ENCODE measurements at places on chromosomes 2 and 18.
A peak's percentile ranks its signal among the peaks of the same experiment; 100 is the strongest.

DNA sequence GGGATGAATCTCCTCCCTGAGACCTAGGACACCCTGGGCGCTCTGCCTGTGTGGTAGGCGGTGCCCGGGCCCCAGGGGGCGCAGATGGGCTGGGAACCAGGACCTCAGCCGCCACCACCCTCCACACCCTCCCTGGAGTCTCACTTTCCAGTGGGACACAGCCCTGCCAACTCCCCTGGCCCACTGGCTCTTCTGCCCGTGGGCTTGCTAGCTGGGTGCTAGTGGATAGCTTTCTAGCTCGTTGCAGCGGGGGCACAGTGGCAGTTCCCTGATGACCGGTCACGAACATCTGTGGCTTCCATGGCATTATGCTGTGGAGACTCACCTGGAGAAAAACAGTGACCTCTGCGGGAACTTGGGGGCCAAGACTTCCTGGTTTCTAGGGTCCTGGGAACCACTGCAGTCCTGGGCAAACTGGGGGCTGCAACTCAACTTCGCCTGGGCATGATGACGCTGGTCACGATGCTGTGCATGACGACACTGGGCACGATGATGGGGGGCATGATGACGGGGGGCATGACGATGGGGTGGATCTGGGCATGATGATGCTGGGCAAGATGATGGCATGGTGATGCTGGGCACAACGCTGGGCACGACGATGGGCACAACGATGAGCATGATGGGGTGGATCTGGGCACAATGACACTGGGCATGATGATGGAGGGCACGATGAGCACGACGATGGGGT is 31.0 kb upstream of the ALLC start:
- no peak for DNase-seq

- no peak for DNase-seq
Observed at GRCh38 chr2:237096911-237097310, 11.2 kb downstream of the COPS8 start.

- DNase-seq: peak; percentile 75
Observed at GRCh38 chr2:98757904-98758421, 27.0 kb upstream of the MGAT4A start.

DNA sequence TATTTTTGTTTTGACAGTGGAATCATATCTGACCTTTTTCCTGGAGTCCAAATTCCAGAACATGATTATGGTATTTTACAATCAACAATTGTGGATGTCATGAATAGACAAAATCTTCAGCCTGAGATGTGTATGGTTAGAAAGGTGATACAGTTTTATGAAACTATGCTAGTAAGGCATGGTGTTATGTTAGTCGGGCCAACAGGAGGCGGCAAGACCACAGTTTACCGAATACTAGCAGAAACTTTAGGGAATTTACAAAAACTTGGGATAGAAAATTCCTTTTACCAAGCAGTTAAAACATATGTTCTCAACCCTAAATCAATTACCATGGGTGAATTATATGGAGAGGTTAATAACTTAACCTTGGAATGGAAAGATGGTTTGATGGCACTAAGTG is 137.0 kb downstream of the DNAH6 start:
- DNase-seq: no peak

DNA sequence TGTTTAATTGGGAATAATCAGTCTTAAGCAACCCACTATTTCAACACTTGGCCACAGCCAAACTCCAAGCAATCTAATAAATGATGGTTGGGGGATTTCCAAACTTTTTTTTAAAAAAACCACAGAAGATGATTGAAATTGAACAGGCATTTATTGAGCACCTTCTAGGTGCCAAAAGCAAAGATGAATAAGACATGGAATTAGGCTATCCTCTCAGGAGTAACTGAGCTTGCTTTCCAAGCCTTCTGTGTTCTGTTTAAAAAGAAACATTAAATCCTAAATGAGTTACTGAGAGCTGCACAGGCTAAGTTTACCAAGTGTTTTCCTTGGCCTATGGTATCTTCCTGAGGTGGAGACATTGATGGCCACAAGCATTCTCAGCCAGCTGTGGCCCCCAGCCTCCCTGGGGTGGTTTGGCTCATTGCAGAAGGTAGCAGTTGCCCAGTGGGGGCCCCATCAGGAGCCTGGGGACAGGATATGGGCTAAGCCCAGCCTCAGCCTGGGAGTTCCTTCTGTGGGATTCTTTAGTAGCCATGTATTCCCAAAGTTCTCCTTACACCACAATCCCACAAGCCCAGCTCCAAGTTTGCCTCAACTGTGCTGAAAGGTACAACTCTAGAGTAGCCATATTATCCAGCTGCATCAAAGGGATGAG is 174.3 kb downstream of the C1D start:
- no peak for DNase-seq

GRCh38 chr2:84815146-84815545 is 65.7 kb downstream of the TRABD2A start:
- no peak for DNase-seq

GRCh38 chr18:50578651-50579050 is 18.8 kb downstream of the MAPK4 start:
- peak; percentile 40 for DNase-seq

DNA sequence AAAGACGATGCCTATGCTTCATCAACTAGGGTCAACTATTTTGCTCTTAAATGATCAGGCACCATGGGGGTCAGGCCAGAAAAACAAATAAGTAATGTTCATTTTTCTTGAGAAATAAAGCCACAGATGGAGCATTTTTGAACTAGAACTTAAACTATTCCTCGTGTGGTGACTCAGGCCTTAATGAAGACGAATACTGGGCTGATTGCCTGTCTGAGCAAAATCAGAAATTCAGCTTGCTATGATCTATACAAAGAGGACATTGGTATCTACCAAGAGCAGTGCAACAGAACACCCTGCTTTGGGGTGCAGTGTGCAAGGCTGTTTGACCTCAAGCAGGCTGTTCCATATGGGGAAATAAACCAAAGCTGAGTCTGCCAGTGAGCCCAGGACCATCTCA is 176.0 kb downstream of the NRP2 start:
- no peak for DNase-seq

GRCh38 chr2:106551417-106552130 is 64.4 kb downstream of the CD8B2 start:
- DNase-seq: no peak

DNA sequence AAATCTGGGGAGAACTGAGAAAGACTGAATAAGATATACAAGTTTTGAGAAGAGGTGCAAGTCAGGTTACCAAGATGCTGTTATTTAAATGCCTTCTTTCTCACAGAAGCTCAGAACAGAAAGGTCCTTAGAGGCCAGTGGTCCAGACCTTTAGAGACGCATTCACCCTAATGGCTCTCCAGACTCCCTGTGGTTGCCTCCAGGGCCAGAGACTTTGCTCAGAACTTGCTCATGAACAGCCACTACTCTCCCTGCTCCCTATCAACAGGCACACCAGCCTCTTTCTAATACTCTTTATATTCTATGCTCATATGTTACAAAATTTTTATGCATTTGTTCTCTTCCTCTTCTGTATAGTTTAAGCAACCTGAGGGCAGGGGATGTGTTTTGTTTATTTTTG is 349.0 kb upstream of the TNP1 start:
- no peak for DNase-seq

DNA sequence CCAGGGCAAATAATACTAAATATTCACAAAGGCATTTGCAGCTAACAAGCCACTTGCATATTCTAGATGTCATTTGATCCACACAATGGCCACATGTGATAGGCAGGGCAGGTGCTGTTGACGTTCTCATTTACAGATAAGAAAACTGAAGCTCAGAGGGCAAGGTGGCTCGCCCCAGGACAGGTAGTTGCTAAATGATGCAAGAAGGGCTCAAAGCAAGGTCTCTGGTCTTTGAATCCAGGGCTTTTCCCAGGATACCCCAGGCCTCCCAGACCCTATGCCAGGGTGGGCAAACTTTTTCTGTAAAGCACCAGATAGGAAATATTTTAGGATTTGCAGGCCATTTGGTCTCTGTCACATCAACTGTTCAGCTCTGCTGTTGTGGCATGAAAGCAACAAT is 35.1 kb downstream of the LOXHD1 start:
- no peak for DNase-seq

GRCh38 chr2:42947809-42948600 is 155.6 kb upstream of the HAAO start:
- no peak for DNase-seq

GRCh38 chr2:141946016-141946415 is 184.8 kb downstream of the LRP1B start:
- DNase-seq: no peak

- no peak for DNase-seq
Observed at GRCh38 chr2:98454500-98455235, 10.0 kb downstream of the INPP4A start.

DNA sequence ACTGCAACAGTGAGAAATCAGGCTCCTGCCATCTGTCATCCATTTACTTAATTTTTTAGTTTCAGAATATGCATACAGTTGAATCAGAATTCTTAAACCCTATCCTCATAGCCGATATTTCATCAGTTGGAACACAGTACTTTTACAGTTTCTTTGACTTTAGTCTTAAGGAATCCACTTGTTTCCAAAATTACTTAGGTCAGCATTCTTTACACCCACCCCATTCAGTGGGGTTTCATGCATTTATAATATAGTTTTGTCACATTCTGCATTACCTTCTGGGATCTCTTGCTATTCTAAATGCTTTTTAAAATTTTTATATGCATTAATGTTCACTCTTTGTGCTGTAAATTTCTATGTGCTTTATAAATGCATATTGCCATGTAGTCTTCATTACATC is 400.4 kb upstream of the LRRTM4 start:
- DNase-seq: no peak

GRCh38 chr2:23601301-23601965 is 216.5 kb downstream of the KLHL29 start:
- no peak for DNase-seq

DNA sequence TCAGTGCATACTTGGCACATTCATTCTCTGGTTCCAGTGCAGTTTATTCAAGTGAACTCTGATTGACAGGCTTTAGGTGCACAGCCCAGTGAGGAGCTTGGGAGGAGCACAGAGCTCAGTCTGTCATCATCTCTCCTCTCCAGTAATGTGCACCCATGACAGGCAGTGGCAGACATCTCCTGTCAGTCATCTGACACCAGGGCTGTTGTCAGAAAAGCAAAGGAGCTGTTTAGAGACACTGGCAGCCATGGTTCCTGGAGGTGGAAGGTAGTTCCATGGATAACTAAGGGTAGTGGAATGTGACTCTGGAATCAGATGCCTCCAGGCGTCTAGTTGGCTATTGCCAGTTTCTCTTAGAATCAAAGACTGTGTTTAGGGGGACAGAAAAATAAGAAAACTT is 308.8 kb downstream of the DCDC2C start:
- DNase-seq: no peak

DNA sequence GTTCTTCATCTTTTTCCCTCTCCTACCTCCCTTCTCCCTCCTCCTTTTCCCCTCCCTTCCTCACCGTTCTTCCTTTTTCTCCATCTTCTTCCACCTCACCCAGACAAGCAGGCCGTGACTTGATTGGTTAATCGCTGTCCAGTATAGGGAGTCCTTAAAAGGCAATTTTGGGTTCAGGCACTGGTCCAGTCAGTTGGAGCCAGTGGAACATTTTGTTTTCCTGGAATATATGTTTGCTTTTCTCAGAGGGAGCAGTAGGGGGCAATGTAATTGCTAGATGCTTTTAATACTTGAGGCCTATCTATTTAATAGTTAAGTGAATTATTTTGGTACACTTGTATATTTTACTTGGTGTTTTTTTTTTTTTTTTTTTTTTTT is 15.0 kb downstream of the ELAC1 start:
- no peak for DNase-seq

- DNase-seq: no peak
Observed at GRCh38 chr2:207225773-207226172, 60.0 kb upstream of the KLF7 start.

DNA sequence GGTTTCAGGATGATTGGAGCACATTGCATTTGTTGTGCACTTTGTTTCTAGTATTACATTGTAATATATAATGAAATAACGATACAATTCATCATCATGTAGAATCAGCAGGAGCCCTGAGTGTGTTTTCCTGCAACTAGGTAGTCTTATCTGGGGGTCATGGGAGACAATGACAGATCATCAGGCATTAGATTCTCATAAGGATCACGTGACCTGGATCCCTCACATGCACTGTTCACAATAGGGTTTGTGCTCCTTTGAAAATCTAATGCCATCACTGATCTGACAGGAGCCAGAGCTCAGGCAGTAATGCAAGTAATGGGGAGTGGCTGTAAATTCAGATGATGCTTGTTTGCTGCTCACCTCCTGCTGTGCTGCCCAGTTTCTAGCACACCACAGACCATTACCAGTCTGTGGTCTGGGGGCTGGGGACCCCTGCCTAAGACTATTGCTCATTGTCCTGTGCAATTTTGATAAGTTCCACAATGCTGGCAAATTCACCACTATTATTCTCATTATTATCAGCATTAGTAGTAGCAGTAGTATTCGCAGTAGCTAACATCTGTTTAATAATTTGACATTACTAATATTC is 428.7 kb upstream of the TNP1 start:
- DNase-seq: no peak

- no peak for DNase-seq
Observed at GRCh38 chr2:32931519-32931918, 15.2 kb upstream of the LTBP1 start.

DNA sequence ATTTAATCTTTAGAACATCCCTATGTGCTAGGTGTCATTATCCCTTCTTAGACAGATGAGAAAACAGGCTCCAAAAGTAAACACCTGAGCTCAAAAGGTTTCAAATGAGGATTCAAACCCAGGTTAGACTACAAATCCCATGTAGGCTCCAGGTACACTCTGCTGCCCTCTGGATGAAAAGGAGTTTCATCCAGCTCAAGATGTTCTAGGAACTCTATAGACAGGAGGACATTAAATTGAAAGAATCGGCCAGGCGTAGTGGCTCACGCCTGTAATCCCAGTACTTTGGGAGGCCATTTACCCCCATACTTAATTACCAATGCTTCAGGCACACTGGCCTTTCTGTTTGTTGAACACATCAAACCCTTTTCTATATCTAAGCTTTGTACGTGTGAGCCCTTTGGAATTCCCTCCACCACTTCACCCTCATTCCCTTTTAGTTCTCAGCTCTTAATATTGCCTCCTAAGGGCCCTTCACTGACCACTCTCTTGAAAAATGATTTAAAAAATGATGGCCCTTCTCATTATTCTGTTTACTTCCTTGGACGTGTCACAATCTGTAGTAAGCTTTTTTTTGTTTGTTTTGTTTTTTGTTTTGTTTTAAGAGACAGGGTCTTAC is 10.7 kb downstream of the SLC25A12 start:
- no peak for DNase-seq

Data from LoVo (cell line).